ENCODE measurements at places on chromosomes 7 and 10.

DNA sequence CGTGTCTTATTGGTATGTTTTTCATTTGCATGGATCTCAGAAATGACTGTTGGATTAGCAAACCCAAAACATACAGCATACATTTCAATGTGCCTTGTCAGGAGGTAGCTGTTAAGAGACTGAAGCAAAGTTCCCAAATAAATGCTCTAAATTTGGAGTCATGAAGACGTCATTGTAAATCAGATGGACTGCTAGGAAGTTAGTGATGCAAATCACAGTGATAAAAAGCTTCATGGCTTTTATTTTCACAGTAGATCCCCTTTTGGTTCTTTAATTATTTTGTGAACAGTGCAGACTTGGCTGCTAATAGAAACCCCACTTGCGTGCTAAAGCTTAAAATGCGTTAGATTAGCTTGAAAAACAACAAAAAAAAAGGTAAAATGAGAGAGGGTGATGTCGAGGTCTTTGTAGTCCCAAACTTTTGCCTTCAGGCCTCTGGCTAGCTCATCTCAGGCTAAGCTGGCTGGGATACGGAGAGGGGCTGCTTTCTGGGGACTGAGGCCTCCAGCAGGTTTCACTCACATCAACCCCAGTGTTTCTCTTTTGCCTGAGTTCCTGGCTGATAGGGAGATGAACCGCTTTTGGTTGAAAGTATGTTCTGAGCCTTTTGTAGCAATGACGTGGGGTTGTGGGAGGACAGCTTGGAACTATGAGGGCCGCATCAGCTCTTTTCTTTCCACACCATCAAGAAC lies 107.1 kb upstream of the CDCA7L start:
- no peak for DNase-seq

- no peak for DNase-seq
Observed at GRCh38 chr10:10418387-10418786, 599.3 kb upstream of the CELF2 start.

DNA sequence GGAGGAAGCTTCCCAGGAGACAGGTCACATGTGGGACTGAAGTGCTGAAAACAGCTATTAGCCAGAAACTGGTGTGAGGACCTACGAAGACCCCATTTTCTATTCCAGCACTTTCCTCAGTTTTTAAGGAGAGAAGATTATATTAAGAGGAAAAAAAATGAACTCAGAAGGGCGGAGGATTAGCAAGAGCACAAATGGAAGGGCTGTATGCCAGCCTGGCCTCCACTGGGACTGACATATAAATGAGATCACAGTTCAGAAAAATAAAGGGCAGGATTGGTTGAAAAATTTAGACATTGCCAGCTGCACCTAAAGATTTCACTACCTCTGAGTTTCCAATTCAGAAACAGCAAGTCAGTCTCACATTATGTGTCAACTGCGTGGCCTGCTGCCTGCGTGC lies 53.0 kb downstream of the GSDME start:
- DNase-seq: no peak

DNA sequence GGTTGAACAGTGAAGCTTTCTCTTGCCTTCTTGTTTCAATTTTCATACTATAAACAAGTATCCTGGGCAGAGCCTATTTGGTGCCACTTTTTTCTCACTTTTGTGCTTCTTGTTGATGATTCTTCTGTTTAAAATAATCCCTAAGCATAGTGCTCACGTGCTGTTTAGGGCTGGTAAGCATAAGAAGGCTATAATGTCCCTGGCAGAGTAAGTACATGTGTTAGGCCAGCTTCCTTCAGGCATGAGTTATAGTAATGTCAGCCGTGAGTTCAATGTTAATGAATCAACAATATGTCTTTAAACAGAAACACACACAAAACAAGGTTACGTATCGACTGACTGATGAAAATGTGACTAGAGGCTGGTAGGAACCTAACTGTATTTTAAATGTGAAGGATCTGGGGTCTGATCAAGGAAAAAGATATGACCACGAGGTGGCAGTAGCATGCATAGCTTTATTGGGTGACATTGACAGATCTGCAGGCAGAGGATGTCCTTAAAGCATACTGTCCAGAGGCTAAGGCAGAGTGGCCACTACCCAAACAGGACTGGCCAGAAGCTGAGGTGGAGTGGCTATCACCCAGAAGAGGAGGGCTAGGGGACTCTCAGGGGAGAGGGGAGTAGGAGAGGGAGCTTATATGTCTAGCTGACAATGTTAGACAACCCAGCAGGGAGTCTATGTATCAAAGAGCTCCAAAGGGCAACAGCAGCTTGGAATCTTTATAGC lies 113.7 kb downstream of the BRAF start:
- DNase-seq: peak; percentile 17

GRCh38 chr7:32075612-32076011 lies 5.4 kb upstream of the PDE1C start:
- no peak for DNase-seq

DNA sequence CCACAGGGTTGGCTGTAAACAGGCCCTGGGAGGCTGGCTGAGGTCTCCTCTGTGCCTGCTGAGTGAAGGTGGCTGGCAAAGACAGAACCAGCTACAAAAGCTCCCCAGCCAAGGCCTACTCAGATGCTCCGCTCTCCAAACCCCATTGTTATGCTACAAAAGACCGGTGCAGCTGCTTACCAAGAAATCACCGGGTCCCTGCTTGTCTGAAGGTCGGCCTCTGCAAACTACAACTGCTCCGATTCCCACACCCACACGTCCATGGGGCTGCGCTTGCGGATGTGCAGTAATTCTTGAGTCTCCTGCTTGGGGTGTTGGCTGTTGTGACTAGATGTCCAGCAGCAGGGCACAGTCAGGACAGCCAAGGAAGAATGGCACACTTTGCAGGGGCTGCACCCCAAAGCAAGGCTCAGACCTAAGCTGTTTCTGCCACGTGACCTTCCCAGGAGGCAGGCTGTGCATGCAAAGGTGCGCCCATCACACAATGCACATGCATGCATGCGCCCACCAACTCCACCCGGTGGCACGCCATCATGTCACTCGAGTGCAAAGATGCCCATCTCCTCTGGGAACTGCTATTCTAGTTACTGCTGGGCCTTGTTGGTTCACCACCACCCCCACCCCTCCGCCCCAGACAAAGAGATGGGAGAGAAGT lies 97.8 kb downstream of the OAT start:
- DNase-seq: no peak

DNA sequence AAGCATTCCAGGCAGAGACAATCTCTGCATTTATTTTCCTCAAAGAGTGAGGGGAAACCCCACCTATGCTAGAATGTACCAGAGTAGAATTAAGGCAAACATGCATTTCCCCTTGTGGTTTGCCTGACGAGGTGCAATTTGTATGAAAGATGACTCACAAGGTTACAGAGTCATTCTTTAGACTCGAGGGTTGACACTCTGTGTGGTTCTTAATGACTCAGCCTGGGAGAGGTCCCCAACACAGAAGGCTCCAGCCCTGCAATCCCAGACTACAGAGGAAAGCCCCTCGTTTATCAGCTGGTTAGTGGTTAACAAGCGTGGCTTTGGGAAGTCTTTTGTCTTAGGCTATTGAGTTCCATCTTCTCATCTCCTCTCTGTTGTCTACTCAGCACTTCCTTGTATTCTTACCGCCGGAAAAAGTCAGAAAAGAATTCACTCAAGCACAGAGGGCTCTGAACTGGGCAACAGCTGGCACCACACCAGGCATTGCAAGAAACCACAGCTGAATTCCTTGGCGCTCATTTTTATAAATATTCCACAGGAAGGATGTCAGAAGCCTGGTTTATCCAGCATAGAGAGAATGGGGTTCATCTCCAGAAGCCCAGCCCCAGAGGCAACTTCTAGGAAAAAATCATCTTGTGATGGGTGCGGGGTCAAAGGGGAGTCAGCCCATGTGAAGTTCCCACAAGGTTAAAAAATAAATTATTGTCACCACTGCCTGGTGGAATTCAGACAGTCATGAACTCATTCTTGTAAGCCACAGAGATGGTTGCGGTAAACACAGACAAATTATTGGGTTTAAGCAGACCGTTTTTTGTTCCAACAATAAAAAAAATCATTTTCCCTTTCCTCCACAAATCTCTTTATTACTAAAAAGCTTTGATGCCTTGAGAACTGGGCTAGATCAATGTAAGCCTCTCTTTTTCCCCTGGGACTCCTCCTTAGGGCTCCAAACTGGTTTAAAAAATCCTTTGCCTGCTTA lies 24.5 kb upstream of the SVIL start:
- peak; percentile 83 for DNase-seq

- DNase-seq: no peak
Observed at GRCh38 chr7:116213361-116214130, 3.2 kb downstream of the TES start.

- DNase-seq: no peak
Observed at GRCh38 chr10:43365001-43365400, 6.4 kb upstream of the FXYD4 start.

Data from T1000 (cell line).